ENCODE measurements at places on chromosomes 5 and 9.

DNA sequence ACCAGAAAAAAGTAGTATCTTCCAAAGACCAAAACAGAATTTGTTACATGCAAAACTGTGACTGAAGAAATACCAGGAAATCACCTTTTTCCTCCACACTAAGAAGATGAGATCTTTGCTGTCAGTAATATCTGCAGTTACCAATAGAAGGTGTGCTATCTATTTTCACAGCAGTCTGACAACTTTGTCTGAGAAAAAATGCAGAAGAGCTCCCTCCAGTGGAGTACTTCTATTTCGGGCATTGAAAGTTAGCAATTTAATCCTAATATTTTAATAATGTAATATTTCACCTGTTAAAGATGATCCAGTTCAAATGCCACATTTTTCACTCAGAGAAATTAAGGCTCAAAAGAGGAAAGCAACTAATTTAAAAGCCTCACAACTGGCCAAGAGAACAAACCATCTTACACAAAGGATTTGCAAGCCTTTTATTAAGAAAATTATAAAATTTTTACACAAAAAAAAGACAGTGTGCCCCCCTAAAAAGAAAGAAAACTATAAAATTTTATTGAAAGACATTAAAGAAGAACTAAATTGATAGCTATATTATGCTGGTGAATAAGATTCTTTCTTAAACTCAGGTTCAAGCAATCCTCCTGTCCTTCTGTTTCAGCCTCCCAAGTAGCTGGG is 50.6 kb downstream of the DEPDC1B start:
- peak; percentile 43 for DNase-seq

DNA sequence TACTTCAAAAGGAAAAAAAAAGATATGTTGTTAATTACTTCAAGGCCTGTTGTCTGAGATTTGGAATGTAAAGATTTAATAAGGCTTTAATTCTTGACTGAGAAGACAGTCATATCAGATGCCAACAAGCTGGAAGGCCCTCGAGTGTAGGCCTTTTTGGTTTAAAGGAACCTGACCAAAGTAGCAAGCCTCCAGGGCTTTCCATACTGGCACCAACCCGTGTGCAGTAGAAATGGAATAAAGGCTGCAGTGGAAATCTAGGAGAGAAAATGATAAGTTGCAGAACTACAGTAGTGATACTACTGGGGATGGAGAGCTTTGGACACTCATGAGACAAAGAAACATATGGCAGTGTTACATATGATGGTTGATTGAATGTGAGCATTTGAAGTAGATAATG is 358.0 kb downstream of the TAF11L14 start:
- no peak for DNase-seq

DNA sequence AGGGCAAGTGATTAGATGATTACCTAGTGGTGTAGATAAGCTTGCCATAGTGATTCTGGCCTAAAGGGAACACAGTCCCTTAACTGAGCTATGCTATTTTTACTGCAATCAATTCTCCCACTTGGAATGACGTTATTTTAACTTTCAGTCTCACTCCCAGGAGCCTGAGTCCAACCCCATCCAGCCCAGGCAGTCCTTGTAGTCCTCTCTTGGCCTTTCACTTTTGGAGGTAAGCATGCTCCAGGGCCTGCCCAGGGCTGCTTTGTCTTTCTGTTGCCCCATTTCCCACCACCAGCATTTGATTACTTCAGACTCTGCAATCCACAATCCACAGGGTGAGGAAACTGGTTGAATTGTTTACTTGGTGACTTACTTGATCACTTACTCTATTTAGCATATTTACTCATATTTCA is 233.0 kb downstream of the CD180 start:
- DNase-seq = no peak

DNA sequence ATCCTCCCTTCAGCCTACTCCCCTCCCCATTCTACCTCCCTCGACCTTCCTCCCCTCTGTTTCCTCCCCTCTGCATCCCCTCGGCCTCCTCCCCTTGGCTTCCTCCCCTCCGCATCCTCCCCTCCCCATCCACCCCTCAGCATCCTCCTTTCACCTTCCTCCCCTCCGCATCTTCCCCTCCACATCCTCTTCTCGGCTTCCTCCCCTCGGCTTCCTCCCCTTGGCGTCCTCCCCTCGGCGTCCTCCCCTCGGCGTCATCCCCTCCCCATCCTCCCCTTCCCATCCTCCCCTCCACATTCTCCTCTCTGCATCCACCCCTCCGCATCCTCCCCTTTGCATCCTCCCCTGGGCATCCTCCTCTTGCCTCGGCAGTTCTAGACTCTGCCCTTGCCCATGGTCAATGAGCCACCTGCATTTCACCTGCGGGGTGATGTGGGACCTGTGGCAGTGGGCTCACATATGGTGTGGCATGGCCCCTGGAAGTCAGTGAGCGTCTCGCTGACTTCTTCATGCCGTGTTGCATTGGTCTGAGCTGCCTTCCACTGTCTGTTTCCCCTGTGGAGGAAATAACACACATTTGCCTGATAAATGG is 113.0 kb downstream of the WNK2 start:
- DNase-seq = no peak

DNA sequence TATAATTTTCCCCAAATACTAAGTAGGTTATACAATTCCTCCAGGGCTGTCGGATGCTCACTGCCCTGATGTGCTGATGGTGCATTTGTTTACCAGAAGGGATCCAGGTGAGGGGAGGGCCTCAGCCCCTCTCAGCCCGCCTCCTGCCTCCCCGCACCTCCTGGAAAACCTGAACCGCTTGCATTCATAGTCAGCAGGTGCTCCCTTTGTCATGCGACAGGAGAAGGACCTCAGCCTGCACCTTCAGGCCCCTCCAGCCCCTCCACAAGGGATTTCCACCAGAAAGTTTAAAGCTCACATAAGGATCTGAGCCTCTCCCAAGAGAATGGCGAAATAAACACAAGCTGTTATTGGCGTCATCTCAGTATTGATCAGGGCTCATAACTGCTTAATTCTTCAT is 36.5 kb upstream of the NTNG2 start:
- DNase-seq = no peak

- peak; percentile 30 for DNase-seq
These were observed 165.5 kb downstream of the C9orf50 start for GRCh38 chr9:129455151-129455995.

DNA sequence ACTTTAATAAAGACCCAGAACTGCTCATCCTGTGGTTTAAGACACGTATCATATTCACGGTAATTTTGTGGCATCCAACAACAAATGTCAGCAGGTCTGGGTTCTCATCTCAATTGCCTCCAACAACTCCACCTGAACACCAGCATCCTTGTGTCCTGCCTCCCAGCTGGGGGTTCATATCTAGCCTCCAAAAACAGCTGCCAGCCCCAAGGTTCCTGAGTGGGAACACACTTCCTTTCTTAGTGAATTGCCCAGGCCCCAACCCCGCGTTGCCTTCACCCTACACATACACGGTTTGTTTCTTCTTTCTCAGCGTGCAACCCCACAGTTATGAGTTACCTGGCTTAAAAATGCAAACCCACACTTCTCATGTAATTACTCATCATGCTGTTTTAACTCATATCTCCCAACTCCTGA is 77.9 kb downstream of the SEMA4D start:
- no peak for DNase-seq

DNA sequence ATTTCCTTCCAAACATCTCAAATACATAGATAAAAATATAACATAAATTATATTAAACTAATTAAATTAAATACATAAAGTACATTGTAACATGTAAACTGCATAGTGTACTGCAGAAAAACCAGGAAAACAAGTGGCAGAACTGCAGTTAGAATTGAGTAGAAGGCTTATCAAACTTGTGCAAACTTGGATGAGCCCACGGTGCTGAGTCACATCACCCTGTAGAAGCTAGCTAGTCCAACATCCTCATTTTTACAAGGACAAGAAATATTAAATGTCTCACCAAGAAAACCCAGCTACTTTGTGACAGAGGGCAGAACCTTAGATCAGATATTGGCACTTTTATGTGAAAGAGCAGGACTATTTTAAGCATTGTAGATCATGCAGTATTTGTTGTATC is 807.9 kb upstream of the NUDT12 start:
- no peak for DNase-seq

DNA sequence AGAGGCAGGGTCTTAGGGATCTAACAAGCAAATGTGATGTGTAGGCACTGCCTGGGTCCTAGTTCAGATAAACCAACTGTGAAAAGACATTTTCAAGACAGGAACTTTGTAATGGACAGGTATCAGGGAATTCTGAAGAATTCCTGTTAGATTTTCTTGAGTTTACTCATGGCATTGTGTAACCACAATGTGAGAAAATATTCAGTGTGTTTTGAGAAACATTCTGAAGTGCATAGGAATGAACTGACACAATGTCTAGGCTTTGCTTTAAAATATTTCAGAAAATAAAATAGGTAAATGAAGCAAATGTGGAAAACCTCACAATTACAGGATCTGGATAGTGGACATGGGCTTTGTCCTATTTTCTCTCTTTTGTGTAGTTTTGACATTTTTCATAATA is 15.2 kb upstream of the AFAP1L1 start:
- DNase-seq = no peak

DNA sequence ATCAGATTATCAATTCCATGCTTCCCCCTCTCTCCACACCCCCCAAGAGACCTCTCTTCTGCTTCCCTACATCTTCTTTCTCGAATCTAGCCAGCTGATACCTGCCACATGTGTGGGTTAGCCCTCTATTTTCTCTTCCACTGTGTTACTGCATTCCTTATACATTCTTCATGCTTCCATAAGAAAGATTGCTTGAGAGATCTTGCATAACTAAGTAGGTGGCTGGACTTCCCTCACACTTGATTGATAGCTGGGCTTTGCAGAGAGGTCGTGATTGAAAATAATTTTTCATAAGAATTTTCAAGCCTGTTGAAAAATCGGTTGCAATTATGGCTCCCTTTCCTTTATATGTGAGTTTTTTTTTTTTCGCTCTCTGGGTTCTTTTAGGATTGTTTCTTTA is 33.0 kb upstream of the PANK3 start:
- DNase-seq = no peak

- DNase-seq = no peak
These were observed 20.1 kb upstream of the CFAP157 start for GRCh38 chr9:127686461-127687393.

DNA sequence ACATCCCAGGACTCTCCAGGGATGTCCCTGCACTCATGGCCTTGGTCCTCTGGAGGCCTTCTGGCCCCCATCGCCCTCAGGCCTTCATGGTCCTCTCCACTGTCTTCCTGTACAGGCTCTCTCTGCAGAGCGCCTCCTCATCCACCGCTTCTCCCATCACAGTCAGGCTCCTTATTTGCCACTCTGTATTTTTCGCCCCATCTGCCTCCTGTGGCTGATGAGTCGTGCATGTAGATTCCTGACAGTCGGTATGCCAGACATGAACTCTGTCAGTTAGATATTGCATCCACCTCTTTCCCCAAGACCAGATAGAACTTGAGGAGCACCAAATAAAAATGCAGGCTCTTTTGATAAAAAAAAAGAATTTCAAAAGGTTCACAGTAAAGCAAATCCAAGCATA is 362.8 kb downstream of the IRX1 start:
- no peak for DNase-seq

DNA sequence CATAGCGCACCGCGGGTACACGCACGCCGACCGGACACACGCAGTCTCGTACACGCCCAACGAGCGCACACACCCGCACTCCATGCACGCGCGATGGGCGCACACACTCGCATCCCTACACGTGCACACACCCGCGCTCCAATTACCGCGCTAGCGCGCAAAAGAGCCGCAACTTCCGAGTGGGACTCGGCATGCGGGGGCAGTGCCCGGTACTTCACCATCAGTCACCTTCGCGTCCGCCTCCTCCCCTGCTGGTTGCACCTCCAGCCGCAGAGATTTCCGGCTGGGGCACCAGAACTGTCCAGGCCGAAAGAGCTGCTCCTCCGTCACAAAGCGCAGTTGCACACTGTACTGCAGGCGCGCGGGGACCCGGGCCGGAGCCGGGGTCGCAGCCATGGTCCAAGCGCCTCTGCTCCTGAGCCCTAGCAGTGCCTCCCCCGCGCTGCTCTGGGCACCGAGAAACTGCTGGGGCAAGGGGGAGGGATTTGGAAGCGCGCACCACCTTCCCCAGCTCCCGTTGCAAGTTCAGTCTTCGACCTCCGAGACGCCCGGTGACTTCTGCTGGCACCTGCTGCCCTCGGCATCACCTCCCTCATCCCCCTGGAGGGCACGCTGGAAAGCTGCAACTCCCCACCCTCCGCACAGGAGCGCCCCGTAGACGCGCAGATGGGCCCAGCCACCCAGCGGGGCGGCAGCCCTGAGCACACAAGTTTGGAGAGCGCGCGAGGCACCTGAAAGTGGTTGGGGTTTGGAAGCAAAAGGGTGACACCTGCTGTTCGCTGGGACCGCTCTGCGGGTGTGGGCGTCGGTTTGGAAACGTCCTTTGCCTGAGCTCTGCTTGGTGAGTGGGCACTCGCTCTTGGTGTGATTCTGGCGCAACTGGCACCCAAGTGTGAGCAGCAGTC is 337.4 kb upstream of the PUM3 start:
- peak; percentile 66 for DNase-seq
